DMS153 (cell line): ENCODE measurements at places on chromosomes 4 and X.

- DNase-seq, result no peak
Observed at GRCh38 chrX:27591938-27592337, 1.8 kb downstream of the DCAF8L2 start.

- DNase-seq, result no peak
Observed at GRCh38 chr4:182928061-182928460, 10.9 kb upstream of the DCTD start.

- DNase-seq, result no peak
Observed at GRCh38 chr4:77039796-77040195, 36.0 kb downstream of the CCNI start.

- DNase-seq, result no peak
Observed at GRCh38 chrX:113651306-113651705, 810.7 kb upstream of the AMOT start.

GRCh38 chr4:177393236-177393635, 49.0 kb downstream of the AGA start:
- no peak for DNase-seq

DNA sequence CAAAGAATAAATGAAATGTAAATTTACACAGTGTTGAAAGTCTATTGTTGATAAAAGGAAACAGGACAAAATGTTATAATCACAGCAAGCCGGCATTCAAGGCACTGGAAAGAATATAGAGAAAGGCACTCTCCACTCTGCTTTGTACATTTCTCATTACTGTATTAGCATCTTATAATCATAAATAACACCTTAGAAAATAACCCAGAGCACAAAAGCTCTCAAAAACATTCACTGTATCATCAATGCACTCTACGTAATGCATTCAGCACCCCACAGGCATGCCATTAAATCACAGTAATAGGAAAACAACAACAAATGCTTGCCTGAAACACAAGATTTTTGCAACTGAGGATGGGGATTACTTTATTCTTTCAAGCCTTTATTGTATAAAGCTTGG, 75.3 kb upstream of the TRPC3 start:
- DNase-seq, result no peak
